Karpas-422 (cell line): ENCODE measurements at places on chromosomes 7 and 10. TPM values are rescaled to one million over a fixed set of nuclear protein-coding genes. Genes with fewer than 3 reads are reported as not detected.
A peak's percentile ranks its signal among the peaks of the same experiment; 100 is the strongest.

- DNase-seq = no peak
Measured at GRCh38 chr7:115749924-115750323, 280.6 kb downstream of the TFEC start.

- no peak for DNase-seq
Measured at GRCh38 chr10:95245425-95246055, 45.3 kb downstream of the PDLIM1 start.

GRCh38 chr7:30971840-30972563 lies 8.2 kb downstream of the GHRHR start:
- DNase-seq = no peak

GRCh38 chr7:43302773-43303460 lies 190.5 kb downstream of the HECW1 start:
- DNase-seq = no peak

- DNase-seq = no peak
Measured at GRCh38 chr7:80552031-80552694, 40.3 kb upstream of the GNAT3 start.

- no peak for DNase-seq
Measured at GRCh38 chr7:135151533-135151932, 3.7 kb downstream of the TMEM140 start.

- peak; percentile 71 for DNase-seq
Measured at GRCh38 chr7:25884265-25884828, 267.7 kb upstream of the NFE2L3 start.

DNA sequence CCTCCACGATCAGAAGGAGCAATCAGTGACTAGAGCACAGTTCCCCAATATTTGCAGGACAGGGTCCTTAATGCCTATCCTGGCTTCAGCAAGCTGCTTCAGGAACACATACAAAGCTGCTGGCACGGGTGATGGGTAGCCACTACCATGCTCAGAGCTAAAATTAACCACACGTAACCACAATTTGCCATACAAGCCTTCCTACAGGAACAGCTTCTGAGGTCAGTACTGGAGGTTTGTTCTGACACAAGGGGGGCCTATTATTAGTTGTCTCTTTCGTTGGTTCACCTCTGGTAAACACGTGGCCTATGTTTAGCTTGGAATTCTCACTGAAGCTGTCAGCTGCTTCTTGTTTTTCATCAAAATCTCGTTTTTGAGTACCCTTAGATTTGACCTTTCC lies 41.1 kb downstream of the ZNF248 start:
- no peak for DNase-seq

- DNase-seq = peak; percentile 81
Measured at GRCh38 chr7:127391591-127392181, 822 bp downstream of the ZNF800 start.

DNA sequence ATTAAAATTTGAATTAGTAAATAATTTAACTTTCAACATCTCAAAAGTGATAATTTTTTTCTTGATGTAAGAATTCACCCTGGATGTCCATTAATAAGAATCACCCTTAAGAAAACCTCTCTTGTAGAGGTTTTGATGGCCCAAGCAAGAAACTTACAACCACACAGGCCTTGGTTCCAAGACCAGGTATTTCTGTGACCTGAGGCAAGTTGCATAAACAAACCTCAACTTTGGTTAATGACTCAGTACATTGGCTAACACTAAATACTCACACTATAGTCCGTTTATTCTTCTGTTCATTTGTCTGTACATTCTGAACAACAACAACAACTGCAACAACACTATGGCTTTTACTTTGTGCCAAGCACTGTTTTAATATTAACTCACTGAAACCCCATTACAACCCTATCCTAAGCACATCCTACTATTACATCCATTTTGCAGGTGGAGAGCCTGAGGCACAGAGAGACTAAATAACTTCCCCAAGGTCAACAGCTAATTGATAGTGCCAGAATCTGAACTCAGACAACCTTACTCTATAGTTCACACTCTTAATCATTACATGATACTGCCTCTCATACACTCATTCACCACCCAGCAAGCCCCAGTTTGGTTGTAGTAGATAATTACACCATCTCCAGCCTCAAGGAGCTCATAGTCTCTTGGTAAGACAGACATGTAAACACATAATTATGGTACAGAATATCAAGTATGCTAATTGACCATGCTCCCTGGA lies 6.6 kb downstream of the ANK3 start:
- no peak for DNase-seq

DNA sequence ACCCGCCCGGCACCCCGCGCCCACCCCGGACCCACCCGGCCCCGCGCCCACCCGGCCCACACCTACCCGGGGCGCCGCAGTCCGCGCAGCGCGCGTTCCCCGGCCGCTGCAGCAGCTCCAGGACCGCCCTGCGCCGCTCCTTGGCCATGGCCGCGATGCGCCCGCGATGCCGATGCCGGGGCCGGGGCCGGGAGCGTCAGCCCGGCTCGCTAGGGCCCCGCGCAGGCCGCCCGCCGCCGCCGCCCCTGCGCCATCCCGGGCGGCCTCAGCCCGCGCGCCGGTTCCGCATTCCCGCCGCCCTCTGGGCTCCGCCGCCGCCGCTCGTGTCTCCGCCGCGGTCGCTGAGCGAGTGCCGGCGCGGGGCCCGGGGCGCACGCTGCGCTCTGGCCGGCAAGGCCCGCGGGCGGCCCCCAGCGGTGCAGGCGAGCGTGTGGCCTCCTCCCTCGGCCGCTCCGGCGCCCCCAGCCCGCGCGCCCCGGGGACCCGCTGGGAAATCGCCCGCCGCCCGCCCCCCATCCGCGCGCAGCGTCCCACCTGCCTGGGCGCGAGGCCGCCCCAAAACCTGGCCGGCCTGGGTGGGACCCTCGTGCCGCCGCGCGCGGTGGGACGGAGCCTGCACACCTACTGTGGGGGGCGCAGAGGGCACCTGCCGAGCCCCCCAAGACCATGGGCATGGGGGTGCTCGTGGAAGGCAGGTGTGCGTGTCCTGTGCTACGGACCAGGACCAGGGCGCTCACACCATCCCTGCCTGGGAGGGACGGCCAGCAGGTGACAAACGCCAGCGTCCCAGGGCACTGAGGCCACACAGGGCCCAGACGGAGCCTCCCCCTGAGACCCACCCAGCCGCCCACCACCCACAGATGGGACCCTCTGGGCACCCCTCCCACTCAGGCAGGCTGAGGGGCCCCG lies at the start of gene ADAP1:
ADAP1 (minus strand) TSS at position 351 of the 909 bp plus-strand sequence; CDS start at position 148, 203 bp downstream.
- DNase-seq = no peak

DNA sequence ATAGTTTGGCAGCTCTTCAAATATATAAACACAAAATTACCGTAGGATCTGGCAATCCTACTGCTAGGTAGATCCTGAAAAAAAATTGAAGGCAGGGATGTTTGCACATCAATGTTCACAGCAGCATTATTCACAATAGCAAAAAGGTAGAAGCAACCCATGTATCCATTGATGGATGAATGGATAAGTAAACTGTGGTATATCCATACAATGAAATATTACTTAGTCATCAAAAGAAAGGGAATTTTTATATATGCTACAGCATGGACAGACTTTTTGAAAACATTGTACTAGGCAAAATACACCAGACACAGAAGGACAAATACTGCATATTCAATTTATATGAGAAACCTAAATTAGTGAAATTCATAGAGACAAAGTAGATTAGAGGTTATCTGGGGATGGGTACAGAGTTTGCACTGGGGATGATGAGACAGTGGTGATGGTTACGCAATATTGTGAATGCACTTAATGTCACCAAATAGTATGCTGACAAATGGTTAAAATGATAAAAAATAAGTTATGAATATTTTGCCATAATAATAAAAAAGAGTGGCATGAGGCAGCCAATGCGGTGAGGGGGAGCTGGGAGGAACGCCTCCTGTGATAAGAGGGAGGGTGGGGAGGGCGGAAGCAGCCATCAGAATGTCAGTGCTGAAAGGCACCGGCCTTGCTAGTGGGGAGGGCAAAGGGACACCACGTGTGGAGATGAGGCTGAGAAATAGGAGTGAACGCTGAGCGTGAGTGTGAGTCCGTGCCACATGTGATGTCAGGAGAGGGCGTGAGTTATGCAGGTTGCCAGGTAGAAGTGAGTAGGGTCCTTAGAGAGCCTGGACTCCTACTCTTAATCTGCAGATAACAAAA lies 386.1 kb upstream of the PODXL start:
- DNase-seq = peak; percentile 26

GRCh38 chr10:94683214-94684054 lies at the start of gene CYP2C18:
Gene CYP2C18 (plus strand): TSS chr10:94683729. CDS start chr10:94683820, 91 bp downstream.
- DNase-seq = no peak

- DNase-seq = no peak
Measured at GRCh38 chr7:38760226-38760625, 129.1 kb upstream of the AMPH start.

GRCh38 chr7:107644309-107644974 lies 16.2 kb upstream of the SLC26A4 start:
- DNase-seq = no peak

STEAP1 gene
- total RNA-seq = not detected in 2 replicates

FOXK1 gene
- 20.3 and 23.8 TPM in 2 replicates for total RNA-seq

TMEM139 gene
- total RNA-seq = not detected in 2 replicates

POLR2J2 gene
- 13.2 and 14.7 TPM in 2 replicates for total RNA-seq

AGR3 gene
- not detected in 2 replicates for total RNA-seq

TSPAN14 gene
- total RNA-seq = 3.4 TPM in 2 replicates

AKR1B15 gene
- not detected in 2 replicates for total RNA-seq

TNS3 gene
- total RNA-seq = 56.6 and 60.5 TPM in 2 replicates

GLI3 gene
- 0.07 TPM in 1 of 2 replicates, not detected in the other for total RNA-seq
